ENCODE measurements at places on chromosomes 3 and 15. TPM values are rescaled to one million over a fixed set of nuclear protein-coding genes. Genes with fewer than 3 reads are reported as not detected.

Gene SPSB4
- 98.4 TPM for total RNA-seq

Gene VGLL4
- 29.4 TPM for total RNA-seq

Gene ITIH1
- not detected for total RNA-seq

Gene LRRIQ4
- total RNA-seq: 0.29 TPM

Gene PRR20G
- not detected for total RNA-seq

Gene MEX3B
- 96.2 TPM for total RNA-seq

Gene GOLGA8R
- not detected for total RNA-seq

Gene CCR3
- not detected for total RNA-seq

Gene SERINC4
- total RNA-seq: not detected

Gene CCR9
- total RNA-seq: not detected

Gene TRIM71
- 117 TPM for total RNA-seq

Gene RHCG
- total RNA-seq: not detected

Gene TEX55
- not detected for total RNA-seq

Gene CCR8
- not detected for total RNA-seq

Gene FBXW12
- total RNA-seq: 0.66 TPM

Gene PTH1R
- 0.29 TPM for total RNA-seq

Gene DCLK3
- total RNA-seq: not detected

Gene SLC2A2
- total RNA-seq: not detected

Gene PRTG
- total RNA-seq: 19.4 TPM

- no peak for DNase-seq
Observed at GRCh38 chr15:69080295-69081248, 66.1 kb downstream of the NOX5 start.

GRCh38 chr3:106063909-106064308 is 195.1 kb upstream of the CBLB start:
- DNase-seq: no peak

DNA sequence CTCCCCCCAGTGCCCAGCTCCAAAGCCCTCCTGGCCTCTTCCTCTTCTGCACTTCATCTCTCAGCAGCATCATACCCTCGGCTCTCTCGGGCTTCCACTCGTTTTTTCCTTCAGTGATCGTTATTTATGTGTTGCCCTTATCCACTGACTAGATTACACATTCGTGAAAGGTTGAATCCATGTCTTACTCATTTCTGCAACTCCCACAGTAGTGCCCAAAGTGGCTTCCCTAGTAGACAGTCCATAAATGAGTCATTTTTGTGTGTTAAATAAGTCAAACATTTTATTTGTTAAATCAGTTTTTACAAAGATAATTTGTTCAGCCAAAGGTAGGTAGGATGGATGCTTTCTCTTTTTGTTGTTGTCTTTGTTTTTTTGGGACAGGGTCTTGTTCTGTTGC is 87.4 kb downstream of the CRTC3 start:
- no peak for DNase-seq

GRCh38 chr3:194521510-194522260 is 34.9 kb upstream of the ATP13A3 start:
- no peak for DNase-seq

DNA sequence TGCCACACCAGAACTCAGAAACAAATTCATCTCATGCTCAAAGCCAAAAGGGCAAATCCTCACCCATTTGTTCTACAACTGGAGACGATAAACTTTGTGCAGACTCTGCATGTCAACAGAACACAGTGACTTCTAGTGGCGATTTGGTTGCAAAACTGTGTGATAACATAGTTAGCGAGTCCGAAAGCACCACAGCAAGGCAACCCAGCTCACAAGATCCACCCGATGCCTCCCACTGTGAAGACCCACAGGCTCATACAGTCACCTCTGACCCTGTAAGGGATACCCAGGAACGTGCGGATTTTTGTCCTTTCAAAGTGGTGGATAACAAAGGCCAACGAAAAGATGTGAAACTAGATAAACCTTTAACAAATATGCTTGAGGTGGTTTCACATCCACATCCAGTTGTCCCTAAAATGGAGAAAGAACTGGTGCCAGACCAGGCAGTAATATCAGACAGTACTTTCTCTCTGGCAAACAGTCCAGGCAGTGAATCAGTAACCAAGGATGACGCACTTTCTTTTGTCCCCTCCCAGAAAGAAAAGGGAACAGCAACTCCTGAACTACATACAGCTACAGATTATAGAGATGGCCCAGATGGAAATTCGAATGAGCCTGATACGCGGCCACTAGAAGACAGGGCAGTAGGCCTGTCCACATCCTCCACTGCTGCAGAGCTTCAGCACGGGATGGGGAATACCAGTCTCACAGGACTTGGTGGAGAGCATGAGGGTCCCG is 199.7 kb downstream of the AKAP13 start:
- DNase-seq: no peak

DNA sequence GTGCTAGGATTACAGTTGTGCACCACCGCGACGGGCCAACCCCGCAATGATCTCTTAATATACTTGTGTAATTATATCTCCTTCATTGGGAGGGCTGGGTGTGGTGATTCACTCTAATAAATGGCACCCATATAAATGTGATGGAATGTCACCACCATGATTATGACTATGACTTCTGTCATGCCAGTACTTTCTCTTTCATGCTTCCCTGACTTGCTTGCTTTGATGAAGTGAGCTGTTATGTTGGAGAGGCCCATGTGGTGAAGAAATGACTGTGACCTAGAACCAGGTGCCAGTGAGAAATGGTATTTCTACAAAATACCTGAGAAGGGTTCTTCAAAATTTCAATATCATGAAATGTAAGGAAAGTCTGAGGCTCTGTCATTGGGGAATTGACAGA is 24.4 kb upstream of the TP63 start:
- no peak for DNase-seq

DNA sequence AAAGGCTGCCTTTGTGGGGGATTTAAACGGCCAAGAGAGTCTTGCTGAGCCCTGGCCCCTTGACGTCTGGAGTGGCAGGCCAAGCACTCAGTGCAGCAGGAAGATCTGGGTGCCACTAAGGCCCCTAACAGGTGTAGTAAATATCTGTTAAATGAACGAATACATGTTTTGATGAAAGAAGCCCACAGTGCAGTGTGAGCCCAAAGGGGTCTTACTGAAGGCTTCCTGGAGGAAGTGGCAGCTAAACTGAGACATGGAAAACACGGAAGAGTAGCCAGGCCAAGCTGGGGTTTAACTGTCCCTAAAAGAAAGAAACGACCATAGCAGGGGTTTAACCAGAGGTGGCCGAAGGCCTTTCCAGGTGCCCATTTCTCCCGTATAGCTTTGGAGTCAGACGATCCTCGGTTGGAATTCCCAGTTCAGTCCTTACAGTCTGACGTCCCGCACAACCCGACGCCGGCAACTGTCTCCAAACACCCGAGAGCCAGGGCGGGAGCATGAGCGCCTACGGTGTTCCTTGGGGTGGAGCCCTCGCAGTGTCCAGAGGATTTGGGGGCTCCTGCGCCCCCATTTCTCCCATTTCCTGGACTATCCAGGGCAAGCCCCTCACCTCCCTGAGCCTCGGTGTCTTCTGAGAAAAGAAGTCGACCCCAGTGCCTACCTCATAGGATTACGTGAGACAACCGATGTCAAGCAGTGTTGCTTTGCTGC is 910 bp upstream of the ABHD6 start:
- no peak for DNase-seq

DNA sequence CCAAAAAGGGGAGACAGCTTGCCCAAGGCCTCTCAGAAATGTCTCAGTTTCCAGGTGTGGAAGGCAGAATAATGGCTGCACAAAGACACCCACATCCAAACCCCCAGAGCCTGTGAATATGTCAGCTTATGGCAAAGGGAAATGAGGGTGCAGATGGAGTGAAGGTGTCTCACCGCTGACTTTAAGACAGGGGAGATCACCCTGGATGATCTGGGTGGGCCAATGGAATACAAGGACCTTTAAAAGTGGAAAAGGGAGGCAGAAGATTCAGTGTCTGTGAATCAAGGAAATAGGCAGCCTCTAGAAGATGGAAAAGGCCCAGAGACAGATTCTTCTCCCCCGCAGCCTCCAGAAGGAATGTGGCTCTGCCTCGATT is 48.8 kb upstream of the ATP2B2 start:
- no peak for DNase-seq

- DNase-seq: peak; percentile 9
Observed at GRCh38 chr3:14533457-14533958, 6.6 kb downstream of the GRIP2 start.

GRCh38 chr15:42845581-42845980 is 75.0 kb downstream of the TTBK2 start:
- DNase-seq: no peak

- DNase-seq: peak; percentile 19
Observed at GRCh38 chr3:119401503-119402440, 61.6 kb downstream of the TMEM39A start.

DNA sequence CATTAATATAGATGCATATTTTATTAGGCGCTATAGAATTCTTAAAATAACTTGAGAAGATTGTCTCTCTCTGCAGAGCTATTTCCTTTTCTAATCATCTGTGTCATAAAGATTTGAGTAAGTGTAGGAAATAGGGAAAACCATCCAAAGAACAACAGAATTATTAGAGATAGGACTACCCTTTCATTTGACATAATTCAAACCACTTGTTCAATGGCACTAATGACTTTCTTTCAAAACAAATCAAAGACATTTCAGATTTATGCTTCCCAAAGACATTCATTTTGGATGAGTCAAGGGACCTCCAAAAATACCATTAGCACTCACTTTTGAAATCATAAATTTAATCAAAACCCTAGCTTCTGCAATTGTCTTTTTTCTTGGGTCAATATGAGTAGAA is 29.5 kb downstream of the PRICKLE2 start:
- no peak for DNase-seq

DNA sequence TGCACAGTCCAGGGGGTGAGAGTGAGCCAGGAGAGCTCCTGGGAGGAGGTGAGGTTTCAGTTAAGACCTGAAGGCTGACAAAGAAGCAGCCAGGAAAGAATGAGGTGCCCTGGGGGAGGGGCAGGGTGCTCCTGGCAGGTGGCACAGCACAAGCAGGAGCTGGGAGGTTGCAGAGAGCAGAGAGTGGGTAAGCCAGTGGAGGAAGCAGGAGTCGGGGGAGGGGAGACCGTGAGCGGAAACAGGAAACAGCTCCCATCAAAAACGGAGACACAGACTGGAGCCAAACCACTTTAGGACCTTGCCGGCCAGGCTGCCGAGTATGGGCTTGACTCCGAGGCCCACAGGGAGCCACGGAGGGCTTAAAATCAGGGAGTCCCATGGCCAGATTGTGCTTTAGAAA is 12.1 kb upstream of the FBLN2 start:
- DNase-seq: peak; percentile 39

DNA sequence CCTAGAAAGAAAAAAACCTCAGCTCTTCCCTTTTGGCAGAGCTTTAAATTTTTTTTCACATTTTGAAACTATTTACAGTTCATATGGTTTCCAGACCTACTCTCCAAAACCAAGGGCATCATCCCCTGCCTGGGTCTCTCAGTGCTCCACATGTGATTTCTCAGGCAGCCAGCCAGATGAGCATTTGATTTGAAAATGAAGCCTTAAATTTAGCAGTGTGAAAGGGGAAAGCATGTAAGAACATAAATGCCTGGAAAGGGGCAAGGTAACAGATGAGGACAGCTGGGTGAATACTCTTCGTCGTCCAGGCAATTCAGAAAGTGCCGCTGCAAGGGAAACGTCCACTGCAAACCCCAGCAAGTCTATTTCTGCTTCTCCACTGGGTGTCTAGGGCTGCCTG is 94.8 kb downstream of the ATP8B4 start:
- no peak for DNase-seq
